ENCODE measurements at places on chromosomes 16 and 17. TPM values are rescaled to one million over a fixed set of nuclear protein-coding genes. Genes with fewer than 3 reads are reported as not detected.

The KCNJ18 gene
- not detected for total RNA-seq

The NPIPB9 gene
- total RNA-seq: 0.51 TPM

The PRAC1 gene
- total RNA-seq: not detected

The CLEC18A gene
- total RNA-seq: 0.05 TPM

The RRAD gene
- total RNA-seq: 96.6 TPM

The ENPP7 gene
- total RNA-seq: not detected

The STH gene
- not detected for total RNA-seq

The CCDC154 gene
- not detected for total RNA-seq

The CCDC78 gene
- 3.4 TPM for total RNA-seq

The P2RX5 gene
- 0.35 TPM for total RNA-seq

The CHP2 gene
- 0.37 TPM for total RNA-seq

The OR4D1 gene
- not detected for total RNA-seq

The LGALS9B gene
- total RNA-seq: 2.5 TPM

The RAMP2 gene
- 0.49 TPM for total RNA-seq

The CDRT15L2 gene
- total RNA-seq: not detected

The PYDC1 gene
- not detected for total RNA-seq

The NCOR1 gene
- total RNA-seq: 54.2 TPM

The ABCC11 gene
- total RNA-seq: 0.21 TPM

The TEX19 gene
- not detected for total RNA-seq

The SLC5A10 gene
- 0.05 TPM for total RNA-seq
